Kidney capillary endothelial cell (primary cell): ENCODE measurements at places on chromosomes 7 and 10.

DNA sequence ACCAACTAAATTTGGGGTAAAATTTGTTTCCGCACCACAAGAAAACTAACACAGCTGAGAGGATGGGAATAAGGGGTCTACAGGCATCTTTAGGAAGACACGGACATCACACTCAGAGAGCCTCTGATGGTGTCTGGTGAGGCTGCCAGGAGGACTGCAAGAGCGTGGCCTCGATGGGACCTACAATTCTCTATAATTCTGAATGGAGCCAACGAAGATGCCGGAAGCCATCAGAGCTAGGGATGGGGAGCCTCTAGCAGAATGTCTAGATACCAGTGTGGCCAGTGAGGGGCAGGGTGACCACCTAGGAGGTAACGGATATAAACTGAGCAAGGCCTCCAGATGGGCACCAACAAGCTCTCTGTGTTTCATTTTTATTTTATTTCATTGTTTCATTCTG, 7.5 kb downstream of the GRID1 start:
- DNase-seq, result no peak

- DNase-seq, result no peak
Measured at GRCh38 chr10:124736491-124737136, 7.6 kb downstream of the FAM53B start.

DNA sequence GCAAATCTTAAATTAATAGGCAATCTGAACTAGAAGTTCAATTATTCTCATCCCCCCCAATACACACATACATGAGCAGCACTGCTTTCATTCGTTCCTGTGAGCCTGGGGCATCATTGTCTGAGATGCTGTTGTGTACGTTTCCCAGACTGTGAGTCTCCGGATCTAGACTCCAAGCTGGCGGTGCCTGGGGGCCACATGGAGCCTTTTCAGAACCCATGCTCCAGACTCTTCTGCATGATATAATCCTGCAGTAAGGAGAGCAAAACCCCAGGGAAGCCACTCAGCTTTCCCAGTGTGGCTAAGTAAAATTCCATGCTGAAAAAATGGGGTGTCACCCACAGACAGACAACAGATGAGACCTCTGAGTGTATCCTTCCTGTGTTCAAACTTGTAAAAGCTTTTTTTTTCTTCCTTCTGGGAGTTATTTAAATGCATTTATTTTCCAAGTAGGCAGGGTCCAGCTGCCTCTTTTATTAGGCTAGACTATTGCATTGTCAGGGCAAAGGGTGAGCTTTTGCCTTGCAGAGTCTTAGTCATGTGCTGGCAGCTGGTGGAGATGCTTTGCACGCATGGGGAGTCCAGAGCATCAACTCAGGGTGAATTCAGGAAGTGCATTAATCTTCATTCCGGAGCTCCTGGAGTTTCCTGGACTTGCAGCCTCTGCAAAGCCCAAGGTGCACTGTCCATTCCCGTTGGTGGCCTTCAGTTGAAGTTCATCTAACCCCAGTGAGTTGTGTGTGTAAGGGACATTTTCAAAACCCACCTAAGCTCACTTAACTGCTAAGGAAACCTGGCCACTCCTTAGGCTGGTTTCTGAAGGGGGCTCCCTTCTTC, 185.7 kb upstream of the ADO start:
- peak; percentile 57 for DNase-seq

DNA sequence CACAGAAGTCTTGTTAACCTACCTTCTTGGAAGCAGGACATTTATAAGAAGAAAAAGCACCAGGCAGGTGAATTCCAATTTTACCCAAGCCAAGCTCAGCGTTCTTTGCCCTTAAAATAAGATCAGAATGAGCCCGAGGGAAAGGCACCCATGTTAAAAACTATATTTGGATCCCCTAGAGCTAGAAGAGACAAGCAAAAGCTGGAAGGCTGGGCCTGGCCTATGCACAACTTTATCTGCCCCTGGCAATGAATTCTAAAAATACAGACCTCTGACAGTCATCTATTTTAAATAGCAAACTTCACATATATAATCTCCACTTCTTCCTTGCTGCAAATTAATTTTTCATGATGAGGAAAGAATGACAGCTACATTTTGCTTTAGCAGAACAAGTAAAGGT, 180.9 kb downstream of the FGFR2 start:
- DNase-seq, result no peak

- no peak for DNase-seq
Measured at GRCh38 chr7:42381161-42381560, 144.2 kb upstream of the GLI3 start.

DNA sequence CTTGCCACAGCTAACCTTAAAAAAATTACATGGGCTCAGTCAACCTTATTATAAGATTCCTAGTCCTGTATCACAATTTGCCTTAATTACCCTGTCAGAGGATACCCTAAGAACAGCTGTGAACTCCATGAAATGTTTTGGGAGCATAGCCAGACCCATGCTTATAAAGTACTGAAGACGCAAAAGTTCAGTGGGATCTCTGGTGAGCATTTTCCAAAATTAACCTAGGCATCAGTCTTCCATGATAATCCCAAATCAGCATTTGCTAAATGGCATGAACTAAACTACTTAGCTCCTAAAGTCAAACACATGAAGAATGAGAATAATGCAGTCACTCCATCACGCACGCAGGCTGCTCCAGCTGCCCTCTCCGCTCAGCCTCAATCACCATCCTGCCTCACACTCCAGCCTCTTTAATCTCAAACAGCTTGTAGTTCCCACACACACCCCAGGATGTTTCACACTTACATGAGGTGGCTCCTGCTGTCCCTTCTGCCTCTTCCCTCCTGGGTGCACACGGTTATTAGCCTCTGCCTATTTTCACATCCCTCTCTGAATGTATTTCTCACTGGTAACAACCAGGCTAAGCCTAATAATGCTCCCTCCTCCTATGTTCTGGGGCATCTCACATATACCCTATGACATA, 15.3 kb downstream of the IGF2BP3 start:
- DNase-seq, result no peak

GRCh38 chr7:73707045-73707631, 12.3 kb downstream of the STX1A start:
- no peak for DNase-seq

- DNase-seq, result peak; percentile 25
Measured at GRCh38 chr7:129950191-129950932, 2.4 kb downstream of the UBE2H start.

DNA sequence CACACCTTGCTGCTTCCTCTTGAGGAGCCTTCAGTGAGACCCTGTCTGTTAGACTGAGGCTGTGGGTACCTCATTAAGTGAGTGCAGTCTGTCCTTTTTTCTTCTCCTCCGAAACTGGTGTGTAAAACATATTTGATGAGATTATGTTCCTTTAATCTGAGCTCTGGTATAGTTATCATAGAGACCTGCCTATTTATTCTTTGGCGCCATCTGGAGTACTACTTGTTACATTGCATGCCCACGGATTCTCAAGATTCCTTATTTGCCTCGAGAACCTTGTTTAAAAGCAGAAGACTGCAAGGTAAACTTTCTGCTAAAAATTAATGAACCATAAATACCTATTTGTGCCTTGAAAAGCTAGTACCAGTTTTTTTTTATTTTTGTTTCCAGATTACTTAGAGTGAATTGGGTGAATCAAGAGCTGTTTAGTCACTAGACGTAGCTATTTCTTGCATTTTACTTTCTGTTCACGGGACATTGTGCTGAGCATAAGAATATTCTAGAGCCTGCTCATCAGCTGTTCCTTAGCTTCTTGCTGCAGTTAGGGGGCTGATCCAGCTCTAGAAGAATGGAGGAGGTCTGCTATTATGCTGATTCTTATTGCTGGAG, 16.9 kb upstream of the STMP1 start:
- DNase-seq, result peak; percentile 48

GRCh38 chr10:88012641-88013040, 149.2 kb downstream of the PTEN start:
- no peak for DNase-seq

DNA sequence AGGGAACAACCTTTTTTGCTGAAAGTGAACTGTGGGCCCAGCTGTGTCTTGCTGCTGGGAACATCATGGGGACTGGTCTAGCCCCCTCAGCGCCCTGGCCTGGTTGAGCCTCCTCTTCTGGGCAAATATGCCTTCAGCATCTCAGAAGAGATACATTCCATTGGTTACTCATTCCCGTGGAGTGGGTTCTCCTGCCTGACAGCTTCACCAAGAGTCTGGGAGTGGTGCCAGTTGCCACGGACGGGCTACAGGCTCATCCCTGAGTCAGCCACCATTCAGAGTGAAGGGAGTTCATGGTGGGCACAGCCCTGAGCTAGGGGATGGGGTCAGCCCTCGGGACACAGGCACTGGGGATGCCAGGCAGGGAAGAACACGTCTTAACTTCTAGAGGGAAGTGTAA, 81.9 kb downstream of the RAMP3 start:
- peak; percentile 46 for DNase-seq

DNA sequence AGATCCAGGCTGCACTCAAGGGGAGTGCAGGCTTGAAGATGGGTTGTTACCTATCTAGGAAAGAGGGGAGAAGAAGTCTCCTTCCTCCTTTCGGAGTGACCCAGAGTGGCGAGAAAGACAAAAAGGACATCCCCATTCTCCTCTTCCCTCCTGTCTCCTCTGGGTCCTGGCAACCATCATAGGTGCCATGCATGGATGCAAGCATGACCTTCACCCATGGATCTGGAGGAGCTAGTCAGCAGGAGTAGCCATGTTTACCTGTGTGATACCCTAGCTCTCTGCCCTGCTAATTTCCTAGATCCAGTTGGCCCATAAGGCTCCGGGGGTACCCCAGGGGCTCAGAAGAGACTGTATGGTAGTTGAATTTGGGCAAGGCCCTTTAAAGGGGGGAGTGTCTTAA, 17.2 kb upstream of the CROT start:
- DNase-seq, result no peak

GRCh38 chr7:32070406-32071360, at the start of gene PDE1C:
Gene PDE1C (minus strand): TSS chr7:32070407.
- DNase-seq, result no peak

DNA sequence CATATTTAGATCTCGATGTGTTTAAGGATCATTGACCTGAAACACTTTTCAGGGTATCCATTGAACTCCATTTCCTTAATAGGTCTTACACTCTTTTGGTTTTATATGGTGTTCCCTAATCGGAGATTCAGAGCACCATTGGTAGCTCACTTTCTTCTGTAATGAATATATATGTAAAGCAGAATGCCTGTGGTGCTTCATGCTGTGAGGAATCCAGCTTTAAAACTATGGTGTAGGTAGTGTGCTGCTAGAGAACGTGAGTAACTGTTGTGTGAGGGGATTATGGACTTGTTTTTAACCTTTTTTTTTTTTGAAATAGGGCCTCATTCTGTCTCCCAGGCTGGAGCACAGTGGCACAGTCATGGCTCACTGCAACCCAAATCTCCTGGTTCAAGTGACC, 376.9 kb upstream of the LRGUK start:
- DNase-seq, result no peak

GRCh38 chr7:117975476-117975875, 102.2 kb upstream of the CTTNBP2 start:
- DNase-seq, result no peak

DNA sequence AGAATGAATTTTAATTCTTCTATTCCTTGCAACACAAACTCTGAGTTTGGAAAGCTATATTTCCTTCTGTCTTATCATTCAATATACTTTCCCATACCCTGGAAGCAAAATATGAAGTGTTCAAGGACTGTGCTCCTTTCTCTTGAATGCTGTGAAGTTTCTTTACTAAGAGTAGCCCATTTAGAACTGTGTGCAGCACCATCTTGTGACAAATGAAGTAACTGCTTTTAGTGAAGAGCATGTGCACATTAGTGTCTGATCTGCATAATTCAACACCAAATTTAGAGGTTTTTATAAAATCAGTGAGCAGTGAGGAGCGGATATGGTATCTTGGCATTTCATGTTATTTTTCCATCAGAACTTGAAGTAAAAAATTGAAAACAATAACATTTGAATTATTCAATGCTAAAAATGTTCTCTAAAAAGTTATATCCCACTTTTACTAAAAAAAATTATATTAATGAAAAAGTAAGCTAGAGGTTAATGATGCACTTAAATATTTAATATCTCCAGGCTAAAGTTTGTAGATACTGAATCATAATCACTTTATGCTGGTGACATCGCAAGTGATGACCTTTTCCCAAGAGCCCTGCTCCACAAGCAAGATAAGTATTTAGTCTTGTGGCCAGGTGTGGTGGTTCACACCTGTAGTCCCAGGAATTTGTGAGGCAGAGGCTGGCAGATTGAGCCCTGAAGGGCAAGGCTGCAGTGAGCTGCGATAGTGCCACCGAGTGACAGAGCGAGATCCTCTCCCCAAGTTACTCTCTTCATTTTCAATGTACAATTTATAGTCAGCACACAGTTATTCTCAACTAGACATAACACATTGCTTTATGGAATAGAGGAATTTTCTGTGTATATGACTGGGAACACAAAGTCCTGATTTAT, 108.8 kb upstream of the PCLO start:
- peak; percentile 24 for DNase-seq

DNA sequence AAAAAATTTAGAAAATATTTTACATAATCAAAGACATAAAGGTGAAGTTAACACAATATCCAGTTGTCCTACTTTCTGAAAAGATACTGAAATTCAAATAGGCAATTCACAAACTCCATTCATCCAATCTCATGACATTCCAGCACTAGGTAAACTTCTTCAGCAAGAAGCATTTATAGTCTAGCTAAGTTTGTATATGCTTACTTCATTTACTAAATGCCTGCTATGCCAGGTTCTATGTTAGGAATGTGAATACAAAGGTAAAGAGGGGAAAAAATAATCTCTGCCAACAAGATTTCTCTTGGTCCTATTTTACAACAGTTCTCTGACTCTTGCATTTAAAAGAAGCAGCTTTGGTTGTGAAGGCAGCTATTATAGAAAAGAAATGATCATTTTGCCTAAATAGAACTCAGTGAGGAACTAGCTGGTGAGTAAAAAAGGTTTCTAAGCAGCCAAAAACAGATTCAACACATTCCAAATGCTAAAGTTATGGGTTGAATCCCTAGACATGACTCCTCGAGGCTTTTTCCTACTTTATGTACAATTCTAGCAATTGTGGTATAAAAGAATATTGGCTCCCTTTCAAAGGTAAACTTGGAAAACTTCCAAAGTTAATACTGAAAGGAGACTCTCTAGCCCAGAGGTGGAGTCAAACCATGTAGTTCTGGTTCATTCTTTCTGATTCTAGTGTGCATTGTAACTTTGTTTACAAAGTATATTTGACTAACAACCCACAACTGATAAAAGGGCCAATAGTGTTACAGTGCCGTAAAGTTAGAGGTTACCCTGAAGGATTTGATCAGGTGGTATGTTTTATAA, 30.9 kb upstream of the KLHL7 start:
- no peak for DNase-seq

DNA sequence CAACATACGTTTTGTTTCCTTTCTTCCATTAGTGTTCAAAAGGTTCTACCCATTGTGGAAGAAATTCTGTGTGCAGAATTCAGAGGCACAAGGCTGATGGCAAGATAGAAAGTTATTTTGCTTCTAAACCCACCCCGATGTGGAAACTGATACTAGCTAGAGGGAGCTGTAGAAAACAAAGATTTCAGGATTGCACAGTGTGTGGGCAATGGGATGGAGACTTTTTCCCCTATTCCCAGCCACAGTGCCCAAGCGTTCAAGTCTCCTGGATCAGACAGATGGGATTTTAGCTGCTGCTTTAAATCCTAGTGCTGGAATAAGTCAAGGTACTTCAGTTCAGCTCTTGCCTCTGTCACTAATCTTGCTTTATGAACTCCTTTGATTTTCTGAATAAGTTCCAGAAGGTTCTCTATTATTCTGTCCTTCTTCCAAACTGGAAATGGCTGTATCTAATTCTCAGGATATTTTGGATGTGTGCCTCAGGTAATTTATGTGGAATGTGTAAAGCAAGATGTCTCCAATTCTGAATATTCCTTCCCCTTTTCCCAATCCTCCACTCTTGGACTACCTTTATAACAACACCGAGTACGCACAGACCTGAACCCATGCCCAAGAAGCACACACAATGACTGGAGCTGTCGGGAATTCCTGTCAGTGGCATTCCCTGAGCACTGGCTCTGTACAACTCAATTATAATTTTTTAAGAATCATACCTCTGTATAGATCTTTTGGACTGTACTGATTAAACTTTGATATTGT, 473.0 kb downstream of the PLXDC2 start:
- DNase-seq, result no peak
